ENCODE measurements at places on chromosomes 16 and 17.

- peak; percentile 31 for DNase-seq
These were observed 17.2 kb downstream of the SREBF1 start for GRCh38 chr17:17819561-17819995.

- peak; percentile 55 for DNase-seq
These were observed 1.0 kb upstream of the MFAP4 start for GRCh38 chr17:19387921-19388521.

DNA sequence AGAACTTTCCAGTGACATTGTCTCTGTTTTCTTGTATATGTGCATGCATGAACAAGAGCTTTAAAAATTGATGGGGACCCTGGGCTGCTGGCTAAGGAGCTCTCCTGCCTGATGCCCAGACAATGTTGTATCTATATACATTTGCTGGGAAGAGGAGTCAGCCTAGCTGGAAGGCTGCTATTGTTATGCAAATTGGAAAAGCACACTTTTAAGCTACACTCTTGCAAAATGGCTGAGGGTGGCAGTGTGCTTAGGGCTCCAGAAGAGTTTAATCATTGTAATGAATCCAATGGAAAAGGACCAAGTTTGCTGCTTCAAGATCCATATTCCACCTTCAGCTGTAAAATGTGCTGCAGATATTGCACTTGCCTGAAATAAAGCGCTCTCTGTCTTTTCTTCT, 171.8 kb downstream of the PRKCA start:
- DNase-seq, result no peak

DNA sequence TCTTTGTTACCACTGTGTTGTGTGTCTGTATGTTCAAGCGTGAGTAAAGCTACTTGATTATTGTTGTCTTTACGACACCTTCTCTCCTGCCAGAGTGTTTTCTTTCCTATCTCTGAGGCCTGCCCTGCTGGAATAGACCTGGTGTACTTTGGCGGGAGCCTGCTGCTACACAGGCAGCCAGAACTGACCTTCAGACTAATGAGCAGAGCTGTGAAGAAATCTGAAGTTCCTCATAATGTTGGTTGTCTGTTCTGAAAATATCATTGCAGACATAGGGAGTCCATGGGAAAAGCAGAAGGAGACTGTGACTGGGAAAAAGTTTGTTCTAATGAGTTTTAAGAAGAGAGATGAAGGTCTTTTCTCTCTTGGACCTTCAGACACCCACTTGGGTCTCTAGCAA, 9.8 kb downstream of the RHOT1 start:
- DNase-seq, result no peak

GRCh38 chr16:12703935-12704334, 99.8 kb downstream of the CPPED1 start:
- no peak for DNase-seq

Measured in LoVo (cell line).